ENCODE measurements at places on chromosomes 1 and 21.

GRCh38 chr1:43636006-43636641 is 13.8 kb upstream of the KDM4A start:
- DNase-seq: no peak

GRCh38 chr1:45503462-45504360 is 3.6 kb downstream of the MMACHC start:
- DNase-seq: no peak

DNA sequence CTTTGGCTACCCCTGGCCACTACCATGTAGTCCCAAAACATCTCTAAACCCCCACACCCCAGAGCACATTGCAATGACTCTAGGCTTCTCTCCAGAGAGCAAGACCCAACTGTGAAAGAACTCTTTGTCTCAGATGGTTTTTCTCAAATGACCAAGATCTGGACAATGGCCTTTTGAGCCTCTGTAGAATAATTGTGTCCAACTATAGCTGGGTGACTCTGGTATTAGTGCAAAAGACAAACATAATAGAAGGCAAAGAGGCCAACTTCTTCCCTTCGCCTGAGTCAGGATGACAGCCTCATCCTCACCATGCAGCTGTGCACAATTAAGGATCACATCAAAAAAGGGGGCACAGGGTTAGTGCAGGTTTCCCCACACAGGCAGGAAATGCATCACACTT is 139.6 kb downstream of the BRINP2 start:
- DNase-seq: no peak

DNA sequence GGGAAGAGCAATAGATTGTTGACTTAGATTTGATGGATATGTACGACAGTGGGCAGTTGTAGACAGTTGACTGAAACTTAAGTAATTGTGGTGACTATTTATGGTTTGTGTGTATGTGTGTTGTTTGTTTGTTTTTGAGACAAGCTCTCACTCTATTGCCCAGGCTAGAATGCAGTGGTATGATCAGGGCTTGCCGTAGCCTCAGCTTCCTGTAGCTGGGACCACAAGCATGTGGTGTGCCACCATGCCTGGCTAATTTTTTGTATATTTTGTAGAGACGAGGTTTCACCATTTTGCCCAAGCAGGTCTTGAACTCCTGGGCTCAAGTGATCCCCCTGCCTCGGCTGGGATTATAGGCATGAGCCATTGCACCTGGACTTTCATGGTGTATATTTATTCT is 9.8 kb downstream of the SDHC start:
- no peak for DNase-seq

DNA sequence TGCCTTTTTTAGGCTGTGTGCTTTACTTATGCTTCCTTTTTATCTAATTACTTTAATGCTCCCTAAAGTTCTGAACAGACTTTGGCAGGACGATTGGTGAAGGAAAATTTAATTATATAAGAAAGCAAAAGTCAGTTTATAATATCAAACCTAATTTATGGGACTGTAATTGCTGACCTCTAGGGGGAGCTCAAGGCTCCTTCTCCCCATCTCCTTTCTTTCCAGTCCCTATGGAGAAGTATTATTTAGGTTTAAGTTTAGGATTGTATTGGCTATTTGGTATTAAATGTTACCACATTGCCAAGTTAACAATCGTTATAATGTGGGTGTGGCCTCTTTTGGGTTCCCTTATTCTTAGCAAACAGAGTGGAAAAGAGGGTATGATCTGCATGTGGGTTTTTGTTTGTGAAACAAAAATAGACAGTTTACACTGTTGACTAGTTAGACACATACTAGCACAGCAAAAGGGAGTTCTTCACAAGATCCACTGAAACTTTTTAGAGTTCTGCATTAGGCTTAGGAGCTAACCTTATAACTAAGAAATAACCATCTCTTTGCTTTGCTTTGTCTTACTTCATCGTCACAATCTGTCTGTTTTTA is 48.2 kb upstream of the TNFSF4 start:
- no peak for DNase-seq

- DNase-seq: peak; percentile 83
These were observed 950 bp upstream of the INKA2 start for GRCh38 chr1:111739925-111740765.

DNA sequence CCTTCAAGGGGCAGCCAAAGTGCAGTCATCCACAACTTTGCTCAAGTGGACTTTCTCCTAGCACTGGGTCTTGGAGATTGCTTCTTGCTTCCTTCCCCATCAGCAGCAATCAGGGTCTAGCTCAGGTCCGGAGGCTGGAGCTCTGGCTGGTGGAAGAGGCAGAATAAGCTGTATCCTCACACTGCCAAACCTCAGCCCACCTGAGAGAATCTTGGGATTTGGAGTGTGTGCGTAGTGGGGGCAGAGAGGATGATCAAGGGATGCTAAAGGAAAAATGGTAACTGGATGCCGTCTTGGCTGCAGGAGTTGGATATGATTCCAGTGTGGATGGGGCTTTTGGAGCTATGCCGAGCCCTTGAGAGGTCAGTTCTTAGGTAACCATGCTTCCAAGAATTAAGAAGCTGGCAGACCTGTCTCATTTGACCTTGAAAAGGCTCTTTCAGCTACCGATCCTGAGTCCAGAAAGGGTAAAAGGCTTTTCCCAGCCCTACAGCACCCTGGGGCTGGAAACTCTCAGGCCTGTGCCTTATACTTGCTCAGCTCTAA is 4.5 kb upstream of the NFASC start:
- no peak for DNase-seq

GRCh38 chr1:50531601-50532000 is 108.4 kb upstream of the DMRTA2 start:
- DNase-seq: no peak

- DNase-seq: no peak
These were observed 236.3 kb downstream of the SIPA1L2 start for GRCh38 chr1:232393444-232394146.

DNA sequence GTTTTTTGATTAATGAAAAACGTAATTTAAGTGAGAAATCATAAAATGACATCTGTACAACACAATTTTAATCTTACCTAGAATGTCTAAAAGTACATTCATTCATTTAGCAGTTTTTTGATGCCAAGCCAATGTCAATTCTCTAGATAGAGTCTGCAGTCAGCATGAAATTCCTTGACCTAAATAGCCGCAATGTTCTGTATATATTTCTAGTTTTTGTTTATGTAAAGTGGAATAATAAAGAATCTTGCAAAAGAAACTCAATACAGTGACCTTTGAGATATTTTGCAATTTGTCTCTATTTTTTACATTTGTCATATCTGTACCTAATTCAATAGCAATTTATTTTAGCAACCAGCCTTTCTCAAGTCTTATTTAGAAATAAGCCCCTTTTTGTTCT is 176.0 kb downstream of the ATP6V1G3 start:
- no peak for DNase-seq

DNA sequence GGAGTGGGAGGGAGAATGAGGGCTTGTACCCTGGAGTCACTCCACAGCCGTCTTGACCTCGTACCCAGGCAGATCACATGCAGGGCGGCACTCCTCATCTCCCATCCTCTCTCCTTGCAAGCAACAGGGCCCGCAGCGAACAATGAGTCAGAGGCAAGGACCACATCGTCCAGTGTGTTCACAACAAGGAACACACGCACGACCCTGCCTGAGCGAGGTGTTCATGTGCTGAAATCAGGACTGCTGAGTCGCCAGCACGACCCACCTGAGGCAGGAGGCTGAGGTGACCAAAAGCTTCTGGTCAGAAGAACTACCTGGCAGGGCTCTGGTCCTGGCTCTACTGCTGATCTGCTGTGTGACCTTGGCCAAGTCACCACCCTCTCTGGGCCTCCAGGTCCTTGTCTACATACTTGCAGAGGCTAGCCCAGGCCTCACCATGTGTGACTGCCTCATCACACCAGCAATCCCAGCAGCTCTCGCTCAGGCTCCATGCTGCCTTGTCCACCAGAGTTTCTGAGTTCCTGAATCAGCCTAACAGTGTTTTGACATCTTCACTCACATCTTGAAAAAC is 78.0 kb downstream of the SSBP3 start:
- DNase-seq: no peak

DNA sequence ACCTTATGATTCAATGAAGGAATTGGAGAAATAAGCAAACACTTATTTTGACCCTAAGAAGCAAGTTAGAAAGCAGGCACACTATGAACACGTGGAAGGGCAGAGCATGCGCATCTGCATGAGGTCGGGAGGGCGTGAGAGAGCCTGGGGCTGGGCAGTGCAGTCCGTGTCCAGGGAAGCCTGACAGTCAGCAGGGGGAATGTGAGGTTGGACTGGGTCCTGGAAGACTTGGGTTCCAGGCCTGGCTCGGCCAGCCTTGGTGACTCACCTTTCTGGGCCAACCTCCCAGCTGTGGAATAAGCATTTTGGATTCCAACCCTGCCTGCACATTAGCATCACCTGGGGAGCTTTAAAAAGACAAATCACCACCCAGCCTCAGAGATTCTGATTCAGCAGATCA is 26.6 kb upstream of the LMX1A start:
- DNase-seq: no peak

GRCh38 chr1:156509424-156510034 is 9.0 kb upstream of the MEF2D start:
- DNase-seq: no peak

GRCh38 chr1:94658221-94658620 is 116.7 kb upstream of the F3 start:
- DNase-seq: no peak

DNA sequence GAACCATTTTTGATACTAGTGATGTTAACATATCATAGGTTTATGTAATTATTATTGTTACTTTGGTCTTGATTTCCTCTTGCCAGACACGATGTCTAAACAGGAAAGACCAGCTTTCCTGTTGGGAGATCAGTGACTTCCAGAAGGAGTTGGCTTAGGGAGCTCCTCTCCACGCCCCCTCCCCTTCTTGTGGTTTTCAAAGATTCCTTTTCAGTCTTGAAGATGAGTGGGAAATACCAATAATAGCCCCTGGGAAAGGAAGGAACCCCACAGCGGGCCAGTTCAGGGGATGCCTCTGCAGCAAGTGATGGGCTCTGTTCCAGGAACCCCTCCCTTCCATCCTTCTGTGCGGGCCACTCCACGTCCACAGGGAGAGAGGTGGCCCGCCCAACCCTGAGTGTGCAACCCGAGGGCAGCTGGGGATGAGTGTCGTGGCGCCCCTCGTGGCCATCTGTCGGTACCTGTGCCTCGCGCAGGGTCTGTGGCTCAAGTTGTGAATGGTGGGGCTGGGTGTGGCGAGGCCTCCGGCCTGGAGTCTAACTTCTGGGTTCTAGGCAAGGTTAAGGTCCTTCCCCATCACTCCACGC is 65.7 kb downstream of the TLR5 start:
- DNase-seq: no peak

DNA sequence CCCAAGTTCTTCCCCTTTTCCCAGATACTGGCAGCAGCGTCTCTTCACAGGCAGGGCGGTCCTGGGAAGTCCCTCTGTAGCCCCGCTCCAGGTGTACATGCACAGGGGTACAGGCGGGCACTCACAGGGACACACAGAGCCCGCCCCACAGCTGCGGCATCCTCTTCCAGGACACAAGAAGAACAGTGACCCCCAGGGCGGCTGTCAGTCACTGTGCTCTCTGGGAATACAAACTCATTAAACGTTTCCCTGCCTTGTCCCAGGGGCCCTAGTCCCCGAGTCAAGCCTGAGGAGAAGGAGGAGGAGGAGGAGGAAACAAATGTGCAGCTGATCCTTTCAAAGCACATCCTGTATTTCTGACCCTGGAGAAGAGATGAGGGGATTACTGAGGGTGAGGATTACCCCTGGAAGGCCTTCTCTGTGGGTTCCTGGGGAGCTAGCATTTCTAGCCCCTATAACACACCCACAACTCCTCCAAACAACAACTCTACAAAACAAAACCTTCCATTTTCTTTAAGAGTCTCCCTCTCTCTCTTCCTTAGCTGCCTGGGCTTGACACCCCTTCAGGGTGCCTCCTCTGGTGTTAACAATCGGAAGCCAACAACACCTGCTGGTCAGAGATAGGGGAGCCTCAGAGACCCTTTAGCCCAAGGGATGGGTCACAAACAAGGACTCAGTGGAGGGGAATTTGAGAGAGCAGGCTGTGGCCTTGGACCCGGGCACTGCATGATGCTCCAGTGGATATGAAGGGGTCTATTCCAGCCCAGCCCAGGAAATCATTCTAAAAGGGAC is 28.4 kb upstream of the DMBX1 start:
- no peak for DNase-seq

DNA sequence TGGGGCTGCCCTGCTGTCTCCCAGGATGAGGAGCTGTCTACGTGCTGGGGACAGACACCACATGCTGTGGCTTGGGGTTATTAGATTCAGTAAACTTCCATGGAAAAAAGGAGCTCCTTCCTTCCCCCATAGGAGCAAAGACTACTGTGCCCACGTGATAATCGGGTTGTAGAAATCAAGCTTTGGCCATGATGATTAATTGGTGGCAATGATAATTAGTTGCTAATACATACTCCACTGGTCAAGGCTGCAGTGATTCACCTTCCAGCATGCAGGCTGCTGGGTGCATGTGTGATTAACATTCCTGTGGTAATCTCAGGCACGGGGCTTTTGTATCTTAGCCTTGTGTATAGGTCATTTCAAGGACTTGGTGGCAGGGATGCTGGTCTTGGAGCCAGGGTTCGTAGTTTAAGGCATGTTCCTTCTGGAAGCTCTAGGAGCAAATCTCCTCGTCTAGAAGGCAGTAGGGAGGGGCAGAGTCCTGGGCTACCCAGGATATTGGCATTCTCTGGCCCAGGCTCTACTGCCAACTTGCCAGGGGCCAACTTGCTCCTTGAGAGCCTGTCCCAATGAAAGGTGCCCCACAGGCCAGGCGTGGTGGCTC is 41.4 kb downstream of the TMCO4 start:
- DNase-seq: no peak

DNA sequence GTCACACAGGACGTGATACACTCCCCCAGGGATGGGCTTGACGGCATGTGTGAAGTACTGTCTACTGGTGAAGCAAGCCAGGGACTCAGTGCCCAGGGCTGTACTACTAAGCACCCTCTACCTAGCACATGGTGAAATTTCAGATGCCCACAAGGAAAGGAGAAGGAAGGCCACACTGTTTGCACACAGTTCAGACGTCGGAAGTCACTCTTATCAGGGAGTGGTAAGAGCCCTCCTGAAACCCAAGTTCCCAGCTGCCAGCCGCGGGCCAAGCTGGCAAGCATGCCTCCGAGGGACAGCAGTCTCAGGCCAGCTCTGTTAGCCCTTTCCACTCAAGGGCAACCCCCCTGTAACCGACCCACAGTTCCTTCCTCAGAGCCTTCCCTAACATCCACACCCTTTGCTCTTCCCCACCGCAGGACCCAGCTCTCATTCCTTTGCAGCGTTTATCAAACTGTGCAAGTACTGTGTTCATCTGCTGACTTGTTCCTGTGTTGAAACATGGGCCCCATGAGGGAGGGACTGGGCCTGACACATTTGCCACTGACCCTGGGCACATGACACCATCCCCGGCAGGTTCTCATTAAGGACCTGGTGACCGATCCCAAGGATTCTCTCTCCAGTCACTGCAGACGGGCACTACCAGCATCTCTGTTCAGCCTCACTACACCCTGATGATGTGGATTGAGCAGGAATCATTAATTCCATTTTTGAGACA is 58.5 kb downstream of the SLC66A1 start:
- no peak for DNase-seq
